NCI-H526 treated with DMSO at 0.1 percent for 48 hours (cell line): ENCODE measurements at places on chromosomes 12 and 14.
A peak's percentile ranks its signal among the peaks of the same experiment; 100 is the strongest.

GRCh38 chr12:118574288-118574687 is 197.9 kb downstream of the SUDS3 start:
- DNase-seq = no peak

GRCh38 chr12:88448337-88448915 is 131.8 kb downstream of the KITLG start:
- no peak for DNase-seq

DNA sequence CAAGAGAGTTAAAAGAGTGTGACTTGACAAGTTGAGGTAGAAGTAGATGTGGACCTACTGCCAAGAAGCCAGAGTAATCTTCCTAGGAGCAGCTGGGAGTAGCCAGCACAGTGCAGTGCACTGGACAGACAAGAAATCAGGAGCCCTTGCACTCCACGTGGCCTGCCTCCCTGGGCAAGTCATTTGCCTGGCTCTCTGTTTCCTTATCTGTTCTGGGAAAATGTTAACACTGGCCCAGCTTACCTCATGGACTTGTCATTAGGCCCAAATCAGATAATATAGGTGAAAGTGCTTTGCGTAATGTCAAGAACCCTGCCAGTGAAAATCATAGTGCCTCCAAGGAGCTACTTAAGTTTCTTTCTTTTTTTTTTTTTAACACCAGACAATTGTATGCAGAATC is 19.2 kb downstream of the SLC7A8 start:
- no peak for DNase-seq

- no peak for DNase-seq
Measured at GRCh38 chr12:124722878-124723277, 140.8 kb downstream of the SCARB1 start.

- no peak for DNase-seq
Measured at GRCh38 chr12:54351341-54351740, 12.9 kb downstream of the GPR84 start.

- DNase-seq = no peak
Measured at GRCh38 chr12:112734859-112735695, 56.5 kb upstream of the RPH3A start.

DNA sequence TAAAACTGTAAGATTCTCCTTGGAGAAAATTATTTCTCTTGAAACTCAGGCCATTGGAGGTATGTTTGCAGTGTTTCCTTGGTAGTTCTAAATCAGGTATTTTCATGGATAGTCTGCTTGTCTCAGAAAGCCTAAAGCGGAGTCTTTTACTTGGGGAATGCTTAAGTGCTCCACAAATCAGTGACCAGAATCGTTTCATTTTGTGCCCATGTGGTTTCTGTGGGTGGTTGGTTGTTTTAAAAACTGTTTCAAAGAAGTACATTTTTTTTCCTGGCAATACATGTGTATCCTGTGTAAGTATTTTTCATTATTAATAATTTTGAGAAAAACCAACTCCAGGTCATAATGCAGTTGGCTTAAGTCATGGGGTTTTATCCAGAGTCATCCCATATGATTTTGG is 33.6 kb downstream of the CCDC91 start:
- DNase-seq = no peak

DNA sequence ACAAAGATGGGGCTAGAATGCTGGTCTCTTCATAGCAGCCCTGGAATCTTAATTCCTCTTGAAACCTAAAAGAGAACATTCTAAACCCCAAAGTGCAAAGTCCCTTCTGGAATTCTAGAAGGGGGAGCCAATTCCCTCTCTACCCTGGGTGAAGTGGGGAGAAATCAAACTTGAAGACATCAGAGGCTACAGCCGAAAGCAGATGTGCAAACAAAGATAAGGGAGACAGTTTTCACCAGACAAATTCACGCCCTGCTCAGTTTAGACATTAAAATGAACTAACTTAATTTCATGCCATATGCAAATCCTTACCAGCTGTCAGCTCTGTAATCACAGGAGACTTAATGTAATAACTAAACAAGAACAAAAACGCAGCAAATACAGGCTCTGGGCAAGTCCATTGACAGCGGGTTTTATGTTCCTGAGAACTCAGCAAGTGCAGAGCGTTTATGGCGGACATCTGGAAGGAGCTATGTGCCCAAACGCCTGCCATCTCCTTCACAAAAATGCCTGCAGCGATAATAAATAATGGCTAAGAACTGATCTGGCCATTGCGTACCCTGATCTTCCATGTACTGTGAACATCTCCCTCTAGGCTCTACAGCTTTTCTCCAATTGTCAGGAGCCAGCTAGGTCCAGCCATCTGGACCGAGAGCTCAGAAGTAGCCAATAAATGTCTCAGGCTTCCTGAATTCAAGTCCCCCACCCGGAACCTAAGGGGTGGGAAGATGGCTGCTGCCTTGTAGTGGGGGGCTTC is 19.1 kb upstream of the FICD start:
- DNase-seq = peak; percentile 51

DNA sequence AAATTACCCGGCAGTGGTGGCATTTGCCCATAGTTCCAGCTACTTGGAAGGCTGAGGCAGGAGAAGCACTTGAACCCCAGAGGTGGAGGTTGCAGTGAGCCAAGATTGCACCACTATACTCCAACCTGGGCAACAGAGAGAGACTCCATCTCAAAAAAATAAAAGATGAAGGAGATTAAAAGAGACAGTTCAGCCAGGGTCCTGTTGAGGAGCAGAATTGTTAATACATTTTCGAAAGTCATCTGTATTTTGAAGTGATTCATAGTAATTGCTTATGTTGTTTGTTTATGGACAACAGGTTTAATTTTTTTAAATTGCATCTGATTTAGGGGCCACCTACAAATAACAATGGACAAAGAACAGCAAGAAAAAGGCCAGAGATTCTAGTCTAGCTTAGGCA is 112.9 kb downstream of the DIP2B start:
- DNase-seq = no peak

GRCh38 chr12:45338272-45338671 is 122.4 kb downstream of the ANO6 start:
- DNase-seq = no peak

DNA sequence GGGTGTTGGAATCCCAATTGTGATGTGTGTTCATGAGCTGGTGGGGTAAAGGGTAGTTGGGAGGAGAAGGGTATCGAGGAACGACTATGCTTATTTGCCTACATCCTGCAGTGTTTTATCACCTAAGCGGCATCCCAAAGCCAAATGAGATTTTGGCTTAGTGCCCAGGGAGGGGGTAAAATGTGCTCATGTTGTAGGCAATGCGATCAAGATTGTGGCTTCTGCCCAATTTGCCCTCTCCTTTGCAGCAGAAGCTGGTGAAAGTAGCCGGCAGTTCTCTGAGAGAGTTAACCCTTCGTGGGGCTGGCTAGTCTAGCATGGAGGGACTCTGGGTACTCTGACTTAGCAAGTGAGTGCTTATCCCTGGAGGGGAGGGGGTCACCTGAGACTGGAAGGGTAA is 753 bp downstream of the RPH3A start:
- DNase-seq = no peak

DNA sequence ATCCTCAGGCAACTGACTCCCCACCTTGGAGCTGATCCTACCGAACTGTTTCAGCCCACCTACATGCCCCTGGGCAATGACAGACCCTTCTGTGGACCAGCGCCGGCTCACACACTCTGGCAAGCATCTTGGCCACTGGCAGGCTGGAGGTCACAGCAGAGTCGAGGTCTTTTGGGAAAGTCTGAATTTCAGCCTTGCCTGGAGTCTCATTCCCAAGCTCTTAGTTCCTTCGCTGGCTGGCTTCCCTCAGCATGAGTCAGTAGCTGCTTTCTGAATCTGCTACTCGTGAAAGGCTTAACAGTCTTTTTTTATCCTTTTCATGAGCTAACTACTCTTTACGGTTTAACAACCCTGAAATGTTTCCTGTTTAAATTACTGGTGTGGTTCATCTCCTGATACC is 44.5 kb downstream of the ASCL4 start:
- no peak for DNase-seq

- no peak for DNase-seq
Measured at GRCh38 chr14:51603495-51603894, 48.2 kb upstream of the FRMD6 start.

DNA sequence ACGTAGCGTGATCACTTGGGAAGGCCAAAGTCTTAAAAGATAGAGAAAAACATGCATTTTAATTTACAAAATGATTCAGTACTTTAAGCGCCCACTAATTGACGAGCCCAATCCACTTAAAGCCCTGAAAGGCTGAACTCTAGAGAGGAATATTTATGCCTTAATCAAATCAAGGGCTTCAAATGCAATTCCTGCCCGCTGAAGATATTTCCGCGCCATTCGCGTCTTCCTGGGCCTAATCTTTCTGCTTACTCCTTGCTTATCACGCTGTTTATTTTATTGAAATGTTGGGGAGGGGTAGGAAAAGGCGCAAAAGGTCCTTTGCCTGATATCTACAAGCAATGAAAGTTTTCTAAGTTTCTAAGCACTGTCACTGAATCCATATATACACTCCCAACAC is 4.0 kb downstream of the TBX3 start:
- no peak for DNase-seq

GRCh38 chr14:71491931-71492330 is 440.3 kb upstream of the RGS6 start:
- DNase-seq = no peak

DNA sequence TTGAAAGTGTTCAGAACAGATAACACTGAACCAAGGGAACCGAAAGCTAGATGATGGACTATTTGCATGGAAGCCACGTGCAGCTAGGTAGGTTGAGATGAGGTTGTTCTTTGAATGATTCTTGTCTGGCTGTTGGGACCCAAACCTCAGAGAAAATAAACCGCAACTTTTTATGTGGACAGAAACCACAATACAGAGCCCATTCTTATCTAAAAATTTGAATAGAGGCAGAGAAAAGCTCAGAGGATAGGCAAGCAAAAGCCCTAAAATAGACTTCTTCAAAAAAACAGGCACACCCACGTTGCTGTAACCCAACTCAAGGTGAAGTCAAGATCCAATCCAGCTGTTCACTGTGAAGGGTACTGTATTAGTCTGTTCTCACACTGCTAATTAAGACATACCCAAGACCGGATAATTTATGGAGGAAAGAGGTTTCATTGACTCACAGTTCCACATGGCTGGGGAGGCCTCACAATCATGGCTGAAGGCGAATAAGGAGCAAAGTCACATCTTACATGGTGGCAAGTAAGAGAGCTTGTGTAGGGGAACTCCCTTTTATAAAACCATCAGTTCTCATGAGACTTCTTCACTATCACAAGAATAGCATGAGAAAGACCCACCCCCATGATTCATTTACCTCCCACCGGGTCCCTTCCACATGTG is 353.8 kb downstream of the AACS start:
- no peak for DNase-seq

- no peak for DNase-seq
Measured at GRCh38 chr12:70049596-70050360, 193.5 kb upstream of the CNOT2 start.

- DNase-seq = no peak
Measured at GRCh38 chr14:71437870-71438269, 494.4 kb upstream of the RGS6 start.

DNA sequence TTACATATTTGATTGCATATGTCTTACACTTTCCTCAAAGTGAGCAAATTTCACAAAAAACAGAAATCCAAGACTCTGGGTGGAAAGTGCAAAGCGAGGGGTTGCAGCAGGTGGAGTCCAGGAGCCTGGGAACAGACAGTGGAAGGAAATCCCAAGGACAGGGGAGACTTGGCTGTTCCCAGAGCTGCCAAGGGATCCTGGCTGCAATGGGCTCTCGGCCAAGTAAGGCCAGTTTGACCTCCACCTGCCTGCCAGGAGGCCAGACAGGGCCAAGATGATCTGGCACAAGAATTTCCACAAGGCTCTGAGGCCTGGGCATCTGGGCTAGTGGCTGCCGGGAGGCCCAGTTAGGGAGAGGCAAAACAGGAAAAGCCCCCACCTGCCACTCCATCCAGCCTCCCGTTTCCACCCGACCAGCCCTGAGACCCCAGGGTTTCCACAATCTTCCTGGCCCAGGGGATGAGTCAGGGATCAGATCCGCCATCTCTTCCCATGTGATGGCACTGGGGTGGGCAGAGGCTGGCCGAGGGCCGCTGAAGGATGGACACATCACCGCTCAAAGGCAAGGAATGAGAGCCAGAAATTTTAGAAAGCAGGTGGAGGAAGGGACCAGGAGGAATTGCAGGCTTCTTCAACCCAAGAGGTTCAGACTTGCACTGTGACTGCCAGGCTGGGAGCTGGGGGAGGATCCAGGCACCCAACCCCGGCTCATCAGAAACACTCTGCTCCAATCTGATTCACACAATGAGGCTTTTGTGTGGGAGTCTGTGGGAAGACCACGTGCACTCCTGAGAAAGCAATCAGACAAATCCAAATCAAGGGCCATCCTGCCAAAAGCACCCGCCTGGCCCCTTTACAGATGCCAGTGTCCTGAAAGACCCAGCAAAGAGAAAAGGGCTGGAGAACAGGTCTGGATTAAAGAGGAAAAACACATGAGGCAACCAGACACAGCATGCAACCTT is 16.3 kb downstream of the SCARB1 start:
- DNase-seq = no peak

GRCh38 chr12:132772606-132773005 is 11.0 kb upstream of the ANKLE2 start:
- DNase-seq = no peak

DNA sequence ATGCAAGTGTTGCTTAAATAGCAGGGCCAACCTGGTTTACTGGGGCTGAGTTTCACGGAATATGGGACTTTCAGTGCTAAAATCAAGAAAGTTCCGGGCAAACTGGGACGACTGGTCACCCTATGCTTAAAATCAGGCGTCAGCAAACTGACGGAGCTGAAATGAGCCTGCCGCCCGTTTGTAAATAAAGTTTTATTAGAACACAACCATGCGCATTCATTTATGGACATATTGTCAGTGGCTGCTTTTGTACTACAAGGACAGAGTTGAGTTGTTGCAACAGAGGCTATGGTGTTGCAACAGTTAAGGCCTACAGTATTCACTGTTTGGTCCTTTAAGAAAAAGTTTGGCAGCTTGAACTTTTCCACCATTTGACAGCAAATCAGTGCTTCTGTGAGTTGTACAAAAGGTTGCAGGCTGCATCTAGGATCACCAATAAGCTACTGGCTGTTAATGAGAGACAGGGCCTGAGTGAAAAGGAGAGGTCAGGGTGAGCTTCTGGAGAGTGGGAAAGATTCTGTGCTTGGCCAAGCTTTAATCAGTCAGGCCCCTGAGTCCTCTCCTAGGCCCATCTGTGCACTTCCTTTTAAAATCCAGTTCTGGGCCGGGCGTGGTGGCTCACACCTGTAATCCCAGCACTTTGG is 13.3 kb downstream of the SELPLG start:
- no peak for DNase-seq

GRCh38 chr12:124915239-124916236 is 1.1 kb upstream of the UBC start:
- DNase-seq = no peak

GRCh38 chr14:96895658-96896271 is 98.6 kb downstream of the VRK1 start:
- DNase-seq = no peak

DNA sequence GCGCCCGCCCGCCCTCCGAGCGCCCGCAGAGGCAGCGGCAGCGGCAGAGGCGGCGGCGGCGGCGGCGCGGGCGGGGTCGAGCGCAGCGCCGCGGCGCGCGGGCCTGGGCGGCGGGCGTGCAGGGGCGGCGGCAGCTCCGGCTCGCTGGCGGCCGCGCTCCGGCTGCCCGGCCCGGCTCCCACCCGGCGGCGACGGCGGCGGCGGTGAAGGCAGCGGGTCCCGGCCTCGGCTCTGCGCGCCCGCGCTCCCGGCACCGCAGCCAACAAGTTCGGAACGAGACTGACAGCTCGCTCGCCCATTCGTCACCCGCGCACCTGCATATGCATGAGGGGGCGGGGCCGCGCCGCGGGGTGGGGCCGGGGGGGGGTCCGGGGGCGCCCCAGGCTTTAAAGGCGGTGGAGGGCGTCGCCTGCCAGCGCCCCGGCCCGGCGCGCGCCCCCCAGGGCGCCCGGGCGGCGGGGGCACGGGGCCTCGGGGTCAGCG is at the start of gene JAG2:
TSS of gene JAG2 (minus strand) at position 281 of the 483 bp plus-strand sequence. CDS start 356 bp downstream, outside the sequence.
- DNase-seq = peak; percentile 15

GRCh38 chr12:53937596-53938325 is 870 bp upstream of the HOXC13 start:
- no peak for DNase-seq
